Jurkat, Clone E6-1 (cell line): ENCODE measurements at places on chromosomes 6 and 20.

DNA sequence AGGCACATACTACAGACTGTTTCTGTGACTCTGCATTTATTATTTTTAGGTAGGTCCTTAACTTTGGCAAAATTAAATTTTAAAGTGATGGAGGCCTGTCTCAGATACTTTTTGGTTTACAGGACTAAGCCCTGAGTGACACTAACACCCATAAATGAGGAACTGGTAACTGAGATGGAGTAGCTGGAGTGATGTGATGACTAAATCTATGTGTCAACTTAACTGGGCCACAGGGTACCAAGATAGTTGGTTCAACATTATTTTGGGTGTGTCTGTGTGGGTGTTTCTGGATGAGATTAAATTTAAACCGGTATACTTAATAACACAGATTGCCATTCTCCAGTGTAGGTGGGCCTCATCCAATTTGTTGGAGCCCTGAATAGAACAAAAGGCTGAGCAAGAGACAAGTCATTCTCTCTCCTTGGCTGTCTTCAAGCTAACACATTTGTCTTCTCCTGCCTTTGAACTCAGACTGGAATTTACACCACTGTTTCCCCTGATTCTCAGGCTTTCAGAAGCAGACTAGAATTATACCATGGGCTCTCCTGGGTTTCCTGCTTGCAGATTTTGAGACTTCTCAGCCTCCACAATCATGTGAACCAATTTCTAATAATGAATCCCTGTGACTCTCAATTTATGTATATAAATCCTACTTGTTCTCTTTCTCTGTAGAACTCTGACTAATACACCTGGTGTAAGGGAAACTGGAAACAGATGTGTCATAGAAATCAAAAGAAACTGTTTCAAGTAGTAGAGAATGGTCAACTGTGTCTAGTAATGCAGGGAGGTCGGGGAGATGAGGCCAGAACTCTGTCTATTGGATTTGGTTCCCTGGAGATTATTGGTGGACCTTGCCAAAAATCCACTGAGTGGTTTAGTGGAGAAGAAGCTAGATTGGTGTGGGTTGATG lies 579.2 kb downstream of the EPM2A start:
- no peak for DNase-seq

GRCh38 chr20:33647603-33648395 lies 14.3 kb upstream of the C20orf144 start:
- DNase-seq = no peak

DNA sequence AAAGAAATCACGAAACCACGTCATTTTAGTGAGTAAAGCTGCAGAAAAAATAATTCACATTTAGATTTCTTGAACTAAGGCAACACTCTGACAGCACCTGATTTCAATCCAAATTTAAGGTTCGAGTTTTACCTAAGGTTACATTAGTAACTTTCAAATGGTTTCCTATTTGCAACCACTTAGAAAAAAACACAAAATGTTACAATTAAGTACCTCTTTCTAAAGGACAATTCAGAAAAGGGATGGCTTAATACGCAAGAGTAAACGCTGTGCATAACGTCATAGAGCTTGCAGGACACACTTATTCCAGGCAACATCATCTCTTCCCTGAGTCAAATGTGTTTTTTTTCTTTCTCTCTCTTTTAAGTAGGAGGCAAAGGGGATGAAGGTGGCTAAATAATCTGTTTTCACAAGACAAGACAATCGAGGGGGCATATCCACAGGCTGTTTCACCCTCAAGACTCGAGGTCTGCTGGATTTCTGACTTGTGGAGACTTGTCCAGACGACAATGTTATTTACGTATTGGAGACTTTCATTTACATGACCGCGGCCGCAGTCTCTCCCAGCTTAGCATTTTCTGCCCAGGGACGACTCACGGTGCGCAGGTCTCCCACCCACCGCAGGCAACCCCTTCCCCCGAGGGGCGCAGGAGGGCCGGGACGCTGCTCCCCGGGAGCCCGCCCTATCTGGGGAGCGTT lies 86.0 kb downstream of the SESN1 start:
- no peak for DNase-seq

- no peak for DNase-seq
Measured at GRCh38 chr6:48743738-48744137, 632.7 kb upstream of the PTCHD4 start.

- DNase-seq = no peak
Measured at GRCh38 chr6:123610779-123611178, 26.0 kb downstream of the TRDN start.

DNA sequence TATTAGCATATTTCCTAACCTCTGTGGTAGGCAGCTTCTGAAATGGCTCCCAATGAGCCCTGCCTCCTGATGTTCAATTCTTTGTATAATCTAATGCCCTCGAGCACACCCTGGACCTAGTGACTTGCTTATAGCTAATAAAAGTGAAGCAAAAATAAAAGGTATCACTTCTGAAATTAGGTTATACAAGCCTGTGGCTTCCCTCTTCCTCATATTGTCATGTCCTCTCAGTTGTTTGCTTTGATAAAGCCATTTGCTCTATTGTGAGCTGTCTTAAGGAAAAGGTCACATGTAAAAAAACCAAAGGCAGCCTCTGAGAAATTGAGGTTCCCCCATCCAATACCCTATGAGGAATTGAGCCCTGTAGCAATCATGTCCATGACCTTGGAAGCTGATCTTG lies 442.1 kb upstream of the ADGRB3 start:
- no peak for DNase-seq

- no peak for DNase-seq
Measured at GRCh38 chr20:24773751-24774201, 175.3 kb upstream of the CST7 start.

DNA sequence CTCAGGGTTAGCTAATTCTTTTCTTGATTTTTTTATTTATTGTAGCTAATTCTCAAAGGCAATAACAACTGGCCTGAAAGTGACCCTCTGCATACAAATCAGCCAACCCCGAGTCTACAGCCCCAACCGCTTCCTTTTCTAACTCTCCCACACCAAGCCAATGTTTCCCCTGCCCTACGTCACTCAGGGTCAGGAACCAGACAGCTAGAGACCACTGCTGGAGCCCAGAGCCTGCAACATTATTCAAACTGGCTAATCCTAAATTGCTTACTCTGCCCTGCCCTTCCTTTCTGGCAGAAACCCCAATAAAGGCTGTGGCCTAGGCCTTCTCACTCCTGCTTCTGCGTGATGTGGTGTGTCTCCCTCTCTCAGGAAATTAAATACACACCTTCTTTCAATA lies 320.7 kb downstream of the CBLN4 start:
- no peak for DNase-seq

- DNase-seq = no peak
Measured at GRCh38 chr6:133542056-133542821, 301.1 kb downstream of the EYA4 start.

DNA sequence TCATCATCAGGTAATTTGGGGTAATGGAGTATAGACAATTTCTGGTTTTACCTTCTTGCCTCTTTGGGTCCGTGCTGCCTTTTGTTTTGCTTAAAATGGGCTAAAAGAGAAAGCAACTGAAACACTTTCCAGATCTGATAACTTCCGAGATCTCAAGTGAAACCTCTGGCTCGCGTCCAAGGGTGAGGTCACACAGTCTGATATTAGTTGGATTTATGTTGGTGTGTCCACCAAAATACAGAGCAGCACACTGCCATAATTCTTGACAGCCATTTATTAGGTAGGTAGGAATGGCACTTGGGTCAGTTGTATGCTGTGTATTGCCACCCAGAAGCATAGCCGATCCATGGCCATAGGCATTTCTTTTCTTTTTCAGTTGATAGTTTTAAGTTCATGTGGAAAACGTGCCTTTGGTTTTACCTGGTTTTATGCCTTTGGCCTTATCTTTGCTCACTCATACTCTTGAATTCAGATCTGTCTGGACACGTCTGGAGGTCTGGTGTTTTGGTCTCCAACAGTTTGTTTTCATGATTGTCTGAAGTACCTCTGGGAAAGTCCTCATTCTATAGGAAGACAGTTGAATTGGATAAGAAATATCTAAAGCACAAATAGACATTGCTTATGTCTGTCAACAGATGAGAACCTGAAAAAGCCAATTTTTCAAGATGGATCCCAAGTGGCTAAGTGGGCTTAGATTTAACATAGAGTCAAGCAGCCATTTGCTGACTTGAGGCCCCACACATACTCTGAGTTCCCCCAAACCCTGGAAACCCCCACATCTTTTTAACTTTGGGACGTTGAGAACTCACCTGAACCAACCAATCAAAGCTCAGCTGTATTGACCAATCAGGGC lies 320.8 kb downstream of the SOX4 start:
- DNase-seq = no peak

DNA sequence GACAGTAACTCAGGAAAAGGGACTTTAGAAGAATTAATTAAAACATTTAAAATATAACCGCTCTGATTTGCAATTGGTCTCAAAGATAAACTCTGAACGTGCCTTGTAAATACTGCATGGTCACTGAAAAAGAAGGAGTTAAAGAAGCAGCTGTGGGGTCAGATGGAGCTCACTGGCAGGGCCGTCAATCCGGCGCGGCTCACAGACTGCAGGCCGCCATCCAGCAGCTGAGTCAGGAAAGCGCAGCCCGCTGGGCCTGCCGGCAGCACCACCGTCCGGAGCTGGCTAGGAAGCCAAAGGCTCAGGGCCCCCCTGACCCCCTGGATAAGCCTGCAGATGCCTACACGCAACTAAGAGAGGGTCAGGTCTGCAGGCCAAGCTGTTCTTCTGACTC lies 54.2 kb upstream of the FRMD1 start:
- DNase-seq = no peak

- no peak for DNase-seq
Measured at GRCh38 chr6:121430514-121431460, 4.7 kb upstream of the GJA1 start.

- DNase-seq = no peak
Measured at GRCh38 chr6:131001111-131001736, 61.8 kb downstream of the EPB41L2 start.

GRCh38 chr20:25984933-25985332 lies 288.3 kb upstream of the ZNF337 start:
- no peak for DNase-seq

DNA sequence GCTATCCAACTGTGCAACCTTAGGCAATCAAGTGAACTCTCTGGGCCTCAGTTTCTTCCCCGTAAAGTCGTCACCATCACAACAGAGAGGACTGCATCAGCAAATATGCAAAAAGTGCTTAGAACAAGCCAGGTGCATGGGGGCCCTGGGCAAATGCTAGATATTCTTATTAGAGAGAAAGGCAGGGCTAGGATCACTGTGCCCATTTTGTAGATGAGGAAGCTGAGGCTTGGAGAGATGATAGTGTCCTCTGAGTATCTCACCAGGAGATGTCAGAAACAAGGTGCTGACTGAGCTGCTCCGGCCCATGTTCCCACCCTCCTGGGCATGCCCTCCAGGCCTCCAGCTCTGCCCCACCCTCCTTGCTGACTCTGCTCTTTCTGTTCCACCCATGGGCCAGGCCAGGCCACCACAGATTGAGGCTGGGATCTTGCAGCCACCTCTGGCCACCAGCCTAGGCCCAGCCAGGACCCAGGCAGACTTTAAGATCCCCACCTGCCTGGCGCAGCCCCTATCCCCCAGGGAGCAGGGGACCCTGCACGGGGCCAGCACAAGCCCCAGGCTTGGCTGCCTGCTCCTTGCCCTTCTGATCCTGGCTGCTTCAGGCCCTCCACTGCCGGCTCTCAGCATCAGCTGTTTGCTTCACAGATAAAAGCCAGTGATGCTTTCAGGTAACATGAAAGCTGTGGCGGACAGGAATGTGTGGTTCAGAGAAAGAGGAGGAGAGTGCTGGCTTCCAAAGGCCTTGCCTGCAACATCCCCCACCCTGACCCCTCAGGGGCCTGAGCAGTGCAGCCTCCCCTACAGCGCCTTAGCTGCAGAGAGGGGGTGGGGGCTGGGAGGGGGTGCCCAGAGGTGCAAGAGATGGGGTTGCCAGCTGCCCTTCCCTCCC lies 47.6 kb downstream of the GRM4 start:
- DNase-seq = no peak

GRCh38 chr6:73523434-73524123 lies 2.7 kb upstream of the EEF1A1 start:
- DNase-seq = peak; percentile 77

DNA sequence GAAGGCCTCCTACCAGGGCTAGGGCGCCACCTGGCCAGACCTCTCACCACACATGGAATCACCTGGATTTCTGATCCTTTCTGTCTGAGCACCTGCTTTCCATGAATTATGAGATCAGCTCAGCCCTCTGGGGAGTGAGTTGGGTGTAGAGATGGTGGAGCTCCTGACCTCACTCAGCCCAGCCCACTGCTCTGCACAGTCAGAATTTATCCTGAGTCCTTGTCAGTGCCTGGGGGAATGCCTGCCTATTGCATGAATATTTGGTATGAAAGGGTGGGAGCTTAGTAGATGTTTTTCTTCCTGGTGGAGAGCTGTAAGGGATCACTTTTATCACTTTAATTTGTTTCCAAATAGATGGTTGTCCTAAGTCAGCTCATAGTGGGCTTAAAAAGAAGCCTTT lies 47.5 kb downstream of the DTD1 start:
- no peak for DNase-seq

DNA sequence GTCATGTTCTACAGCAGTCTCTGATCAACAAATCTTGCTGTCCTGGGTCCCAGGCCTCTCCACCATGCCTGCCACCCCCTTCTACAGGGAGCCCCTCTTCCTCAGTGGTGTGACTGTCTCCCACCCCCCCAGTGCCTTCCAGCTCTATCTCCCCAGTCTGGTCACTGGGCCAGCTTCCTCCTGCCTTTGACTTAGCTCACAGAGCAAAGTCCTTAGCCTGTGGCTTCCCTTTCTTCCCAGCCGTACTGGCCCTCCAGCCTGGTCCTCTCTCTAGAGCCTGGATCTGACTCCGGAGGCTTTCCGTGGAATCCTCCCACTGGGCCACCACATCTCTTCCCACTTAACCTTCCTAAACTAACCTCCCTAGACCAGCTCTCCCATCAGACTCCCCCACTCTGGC lies 17.0 kb downstream of the MAPK13 start:
- DNase-seq = no peak

GRCh38 chr6:149545258-149545753 lies 537 bp downstream of the PPIL4 start:
- peak; percentile 58 for DNase-seq

GRCh38 chr20:35870541-35871258 lies 83.6 kb downstream of the SCAND1 start:
- no peak for DNase-seq

- DNase-seq = no peak
Measured at GRCh38 chr6:100473182-100473581, 8.5 kb upstream of the SIM1 start.
